ENCODE measurements at places on chromosomes 6 and 20.

DNA sequence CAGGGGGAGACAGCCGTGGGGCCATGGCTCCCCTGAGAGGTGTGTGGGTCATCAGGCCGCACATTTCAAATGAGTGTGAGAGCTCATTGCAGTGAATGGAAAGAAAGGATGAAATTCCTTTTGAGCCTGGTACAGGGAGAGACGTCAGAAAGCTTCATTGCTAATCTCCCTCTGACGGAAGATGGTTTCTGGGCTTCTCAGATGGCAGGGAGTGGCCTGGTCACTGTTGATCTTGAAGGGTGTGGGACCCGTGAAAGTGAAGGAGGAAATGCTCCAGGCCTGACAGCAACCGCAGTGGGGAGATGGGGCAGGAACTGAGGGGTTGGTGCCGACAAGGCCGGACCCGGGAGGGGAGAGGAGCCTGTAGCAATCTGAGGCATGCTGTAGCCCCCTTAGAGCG lies 127.4 kb downstream of the MYLK4 start:
- no peak for DNase-seq

DNA sequence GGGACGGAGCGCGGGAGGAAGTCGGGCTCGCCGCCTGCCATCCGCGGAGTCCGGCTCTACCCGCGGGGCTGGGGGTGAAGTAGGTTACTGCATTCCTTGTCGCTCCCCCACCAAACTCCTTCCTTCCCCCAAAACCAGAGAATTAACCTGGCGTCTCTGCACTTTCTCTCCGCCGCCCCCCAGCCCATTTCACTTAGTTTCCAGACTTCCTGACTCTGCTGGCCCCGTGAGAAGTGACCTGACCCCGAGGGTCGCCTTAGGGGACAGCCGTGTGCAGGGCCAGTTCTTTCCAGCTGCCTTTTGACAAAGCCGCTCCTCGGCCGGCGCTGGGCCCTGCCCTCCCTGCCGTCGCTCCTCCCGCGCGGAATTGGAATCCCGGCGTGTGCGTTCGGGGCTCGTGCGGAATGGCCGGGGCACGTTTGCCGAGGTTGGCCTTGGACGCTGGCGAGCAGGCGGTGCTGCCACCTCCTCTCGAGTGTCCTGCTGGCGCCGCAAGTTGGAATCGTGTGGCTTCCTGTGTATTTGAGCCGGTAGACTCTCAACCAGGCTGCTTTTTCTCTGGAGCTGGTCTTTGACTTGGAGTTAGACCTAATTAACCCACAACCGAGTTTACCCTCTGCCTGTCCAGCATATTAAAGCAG lies 650 bp downstream of the DCBLD1 start:
- peak; percentile 37 for DNase-seq

GRCh38 chr6:116223355-116223754 lies 30.5 kb downstream of the TSPYL4 start:
- DNase-seq = no peak

GRCh38 chr20:32999603-33000250 lies 4.5 kb downstream of the SUN5 start:
- DNase-seq = no peak

DNA sequence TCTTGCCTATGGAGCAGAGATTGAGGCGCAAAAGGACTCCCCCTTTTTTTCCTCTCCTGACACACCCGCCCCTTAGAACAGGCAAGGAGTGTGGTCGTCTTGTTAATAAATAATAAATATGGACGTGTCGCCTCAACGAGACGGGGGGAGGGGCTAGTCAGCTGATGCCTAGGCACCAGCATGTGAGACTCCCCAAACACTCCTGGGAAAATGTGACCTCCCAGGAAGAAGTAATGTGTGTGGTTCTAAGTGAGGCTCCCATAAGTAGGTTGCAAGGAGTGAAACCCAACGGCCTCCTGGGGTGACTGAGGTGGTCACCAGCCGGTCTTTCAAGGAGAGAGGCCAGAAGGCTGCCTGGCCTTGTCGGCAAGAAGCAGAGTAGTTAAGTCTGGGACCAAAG lies 1.1 kb upstream of the FAXC start:
- DNase-seq = no peak

DNA sequence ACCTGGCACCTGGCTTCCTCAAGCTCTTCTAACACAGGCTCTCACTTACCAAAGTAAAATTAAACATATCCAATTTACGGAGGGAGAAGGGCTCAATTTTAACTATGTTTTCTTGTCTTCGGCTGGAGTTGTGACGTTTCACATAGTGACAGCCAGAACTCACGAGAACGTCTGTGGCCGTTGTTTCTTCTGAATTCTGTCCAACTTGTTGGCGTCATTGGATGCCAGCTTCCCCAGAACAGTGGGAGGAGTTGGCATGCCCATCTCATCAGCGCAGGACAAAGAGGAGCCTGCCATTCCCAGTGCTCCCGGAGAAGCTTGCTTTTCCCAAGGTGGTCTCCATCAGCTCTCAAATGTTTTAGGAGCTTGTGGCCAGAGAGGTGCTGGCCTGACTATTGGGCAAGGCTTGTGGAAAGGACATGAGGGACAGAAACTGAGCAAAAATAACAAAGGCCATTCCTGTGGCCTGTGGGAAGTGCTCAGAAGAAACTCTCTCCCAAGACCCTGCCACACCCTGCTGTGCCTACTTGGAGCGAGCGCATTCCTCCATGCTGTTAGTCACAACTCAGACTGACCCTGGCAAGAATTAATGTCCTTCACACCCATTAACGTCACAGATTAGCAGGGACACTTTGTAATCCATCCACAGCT lies 265.4 kb upstream of the CDH4 start:
- no peak for DNase-seq

- DNase-seq = no peak
Observed at GRCh38 chr6:132934496-132934895, 120.1 kb downstream of the RPS12 start.

DNA sequence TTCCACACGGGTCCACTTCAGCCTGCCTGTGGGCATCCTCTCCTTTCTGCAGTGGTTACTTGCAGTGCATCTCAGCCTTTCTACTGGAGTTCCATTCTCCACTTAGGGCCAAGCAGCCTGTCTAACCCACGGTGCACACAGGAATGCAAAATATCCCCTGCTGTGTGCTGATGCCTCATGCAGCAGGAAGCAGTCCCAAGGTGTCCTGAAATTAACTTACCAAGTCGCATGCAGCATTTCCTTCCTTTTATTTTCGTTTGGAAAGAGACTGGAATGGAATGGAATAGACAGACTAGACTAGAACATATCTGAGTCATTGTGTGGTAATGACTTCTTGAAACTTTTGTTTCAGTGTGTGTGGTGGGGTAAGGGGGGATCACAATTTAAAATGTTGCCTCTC lies 25.9 kb upstream of the FOXQ1 start:
- DNase-seq = no peak

GRCh38 chr6:31834367-31835250 lies 7.1 kb downstream of the HSPA1B start:
- peak; percentile 91 for DNase-seq

GRCh38 chr20:48711044-48711428 lies 116.8 kb downstream of the PREX1 start:
- DNase-seq = no peak

DNA sequence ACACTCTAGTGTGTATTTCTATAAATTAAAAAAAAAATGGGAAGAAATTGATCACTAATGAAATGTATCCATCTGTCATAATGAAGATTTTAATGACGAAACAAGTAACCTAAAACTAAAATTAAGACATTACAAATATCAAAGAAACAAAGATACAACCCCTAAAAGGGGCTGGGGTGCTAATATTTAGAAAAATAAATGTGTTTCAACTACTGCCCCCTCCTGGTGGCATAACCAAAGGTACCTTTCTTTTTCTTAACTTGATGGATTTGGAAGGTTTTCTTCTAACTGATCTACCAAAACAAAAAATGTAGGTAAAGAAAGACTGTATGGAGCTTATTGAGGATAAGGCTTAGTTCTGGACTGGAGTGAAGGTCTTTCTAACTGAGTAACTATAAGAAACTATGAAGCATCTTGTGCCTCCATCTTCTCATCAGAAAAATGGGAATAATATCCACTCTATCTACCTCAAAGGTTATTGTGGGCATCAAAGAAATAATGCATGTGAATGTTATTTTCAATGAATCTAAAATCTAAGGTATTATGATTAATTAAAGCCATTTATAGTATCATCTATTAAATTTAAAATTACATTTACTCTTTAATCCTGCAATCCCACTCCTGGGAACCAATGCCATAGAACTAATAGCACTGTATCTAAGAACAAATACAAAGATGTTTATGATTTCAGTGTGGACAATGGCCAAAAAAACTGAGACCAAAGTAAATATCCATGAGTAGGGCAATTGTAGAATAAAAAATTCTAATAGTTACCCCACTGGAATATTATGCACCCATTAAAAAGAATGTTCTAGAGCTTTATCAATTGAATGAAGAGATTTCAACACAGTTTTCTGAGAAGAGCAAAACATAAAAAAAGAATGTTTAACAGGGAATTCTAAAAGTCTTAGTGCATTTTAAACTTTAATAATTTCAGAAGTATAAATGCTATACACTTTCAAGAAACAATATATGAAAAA lies 117.2 kb downstream of the BACH2 start:
- DNase-seq = no peak

DNA sequence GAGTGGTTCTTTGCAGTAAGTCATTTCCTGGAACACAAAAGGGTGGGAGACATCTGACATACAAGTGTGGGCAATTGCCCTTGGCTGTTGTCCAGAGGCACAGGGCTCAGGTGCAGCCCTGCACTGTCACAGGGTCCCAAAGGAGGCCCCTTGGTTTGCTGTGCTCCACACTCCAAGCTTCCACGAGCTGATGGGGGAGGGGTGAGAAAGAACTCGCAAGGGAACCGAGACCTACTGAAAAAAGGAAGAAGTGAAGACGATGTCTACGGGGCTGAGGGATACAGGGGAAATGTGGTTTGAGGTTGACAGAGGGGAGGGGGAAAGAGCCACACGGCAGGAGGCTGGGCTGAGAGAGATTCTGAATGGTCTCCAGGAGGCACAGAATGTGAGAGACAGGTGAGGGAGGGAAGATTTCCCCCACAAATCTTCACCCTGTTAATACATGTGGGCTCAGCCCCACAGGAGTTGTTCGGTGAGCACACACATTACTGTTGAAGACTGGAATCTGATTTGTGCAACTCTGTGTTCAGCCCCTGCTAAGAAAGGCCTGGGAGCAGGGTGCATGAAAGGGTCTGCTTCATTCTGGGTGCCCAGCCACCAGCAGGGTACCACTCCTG lies 123.4 kb downstream of the LY86 start:
- DNase-seq = no peak

DNA sequence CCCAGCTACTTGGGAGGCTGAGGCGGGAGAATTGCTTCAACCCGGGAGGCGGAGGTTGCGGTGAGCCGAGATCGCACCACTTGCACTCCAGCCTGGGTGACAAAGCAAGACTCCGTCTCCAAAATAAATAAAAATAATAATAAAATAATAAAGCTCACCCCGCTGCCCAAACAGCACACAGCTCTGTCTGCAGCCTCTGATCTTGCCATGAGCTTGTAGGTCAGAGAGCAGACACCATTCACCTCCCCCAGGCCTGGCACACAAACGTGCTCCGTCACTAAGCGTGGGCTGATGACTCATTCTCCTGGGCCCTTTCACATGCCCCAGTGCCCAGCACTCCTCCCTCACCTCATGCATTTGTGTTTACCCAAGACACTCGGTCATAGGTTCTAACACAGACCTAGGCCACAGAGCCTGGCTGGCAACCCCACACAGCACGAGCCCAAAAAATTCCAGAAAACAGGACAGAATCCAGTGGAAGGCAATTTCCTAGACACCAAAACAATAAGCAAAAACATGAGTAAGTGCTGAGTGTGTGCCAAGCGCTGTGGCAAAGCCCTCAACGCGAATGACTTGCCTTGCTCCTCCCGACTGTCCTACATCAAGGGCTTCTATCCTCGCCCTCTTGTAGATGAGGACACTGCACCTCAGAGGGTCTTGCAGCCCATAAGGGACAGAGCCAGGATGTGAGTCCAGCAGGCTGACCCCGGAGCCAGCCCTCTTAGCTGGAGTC lies 18.0 kb downstream of the ATP9A start:
- DNase-seq = no peak

GRCh38 chr6:20554326-20554725 lies 20.1 kb downstream of the CDKAL1 start:
- no peak for DNase-seq

DNA sequence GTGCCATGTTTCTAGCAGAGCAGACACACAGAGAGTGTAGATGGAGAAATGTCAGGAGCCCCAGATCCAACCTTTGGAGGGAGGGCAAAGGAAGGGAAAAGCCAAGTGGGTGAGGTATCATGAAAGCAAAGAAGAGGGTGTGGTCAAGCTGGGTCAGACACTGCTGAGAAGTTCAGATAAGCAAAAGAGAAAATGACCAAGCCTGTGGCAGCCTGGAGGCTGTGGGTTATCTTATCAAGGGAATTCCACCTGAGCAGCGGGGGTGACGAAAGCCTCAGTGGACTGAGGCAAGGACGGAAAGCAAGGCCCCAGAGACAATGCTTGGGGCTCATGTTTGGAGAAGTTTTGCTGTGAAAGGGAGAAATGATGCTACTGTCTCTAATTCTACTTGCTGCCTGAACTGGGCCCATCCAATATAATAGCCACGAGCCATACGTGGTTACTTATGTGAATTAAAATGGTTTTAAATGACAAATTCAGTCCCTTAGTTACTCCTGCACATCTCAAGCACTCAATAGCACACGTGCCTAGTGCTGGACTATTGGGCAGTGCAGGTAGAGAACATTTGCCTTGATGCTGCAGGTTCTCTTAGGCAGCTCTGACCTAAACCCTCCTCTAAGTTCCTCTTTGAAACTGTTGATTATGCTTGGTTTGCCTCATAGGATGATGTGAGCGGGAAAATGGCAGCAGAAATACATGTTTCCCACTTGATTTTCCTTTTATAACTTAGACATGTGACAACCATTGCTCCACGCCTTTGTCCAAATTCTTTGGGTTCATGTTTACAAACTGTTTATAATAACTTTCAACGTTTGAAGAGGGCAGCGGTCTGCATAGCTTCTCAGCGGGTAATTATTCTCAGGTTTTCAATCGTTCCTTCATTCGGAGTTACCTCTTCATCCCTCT lies 63.7 kb downstream of the SLC22A23 start:
- DNase-seq = no peak

GRCh38 chr6:51466427-51466826 lies 621.0 kb downstream of the PKHD1 start:
- no peak for DNase-seq

- DNase-seq = no peak
Observed at GRCh38 chr20:43840382-43841070, 74.1 kb upstream of the TOX2 start.

- DNase-seq = peak; percentile 32
Observed at GRCh38 chr6:36028088-36028876, 674 bp downstream of the MAPK14 start.

- DNase-seq = peak; percentile 3
Observed at GRCh38 chr6:79158856-79159516, 75.5 kb downstream of the HMGN3 start.

GRCh38 chr6:63740709-63741108 lies 105.1 kb downstream of the PHF3 start:
- DNase-seq = no peak

GRCh38 chr6:56241124-56241802 lies 6.1 kb downstream of the COL21A1 start:
- no peak for DNase-seq

GRCh38 chr6:108544606-108545005 lies 16.1 kb upstream of the FOXO3 start:
- DNase-seq = no peak

GRCh38 chr20:45163083-45163803 lies 11.5 kb upstream of the PI3 start:
- DNase-seq = no peak

Data from right renal pelvis (tissue), 4 donors.